ENCODE measurements at places on chromosomes 12 and 14. TPM values are rescaled to one million over a fixed set of nuclear protein-coding genes. Genes with fewer than 3 reads are reported as not detected.

The SLC5A8 gene
- 0.04 TPM for total RNA-seq

The SSPN gene
- 94.0 TPM for total RNA-seq

The ADSS1 gene
- total RNA-seq, result 42.3 TPM

DNA sequence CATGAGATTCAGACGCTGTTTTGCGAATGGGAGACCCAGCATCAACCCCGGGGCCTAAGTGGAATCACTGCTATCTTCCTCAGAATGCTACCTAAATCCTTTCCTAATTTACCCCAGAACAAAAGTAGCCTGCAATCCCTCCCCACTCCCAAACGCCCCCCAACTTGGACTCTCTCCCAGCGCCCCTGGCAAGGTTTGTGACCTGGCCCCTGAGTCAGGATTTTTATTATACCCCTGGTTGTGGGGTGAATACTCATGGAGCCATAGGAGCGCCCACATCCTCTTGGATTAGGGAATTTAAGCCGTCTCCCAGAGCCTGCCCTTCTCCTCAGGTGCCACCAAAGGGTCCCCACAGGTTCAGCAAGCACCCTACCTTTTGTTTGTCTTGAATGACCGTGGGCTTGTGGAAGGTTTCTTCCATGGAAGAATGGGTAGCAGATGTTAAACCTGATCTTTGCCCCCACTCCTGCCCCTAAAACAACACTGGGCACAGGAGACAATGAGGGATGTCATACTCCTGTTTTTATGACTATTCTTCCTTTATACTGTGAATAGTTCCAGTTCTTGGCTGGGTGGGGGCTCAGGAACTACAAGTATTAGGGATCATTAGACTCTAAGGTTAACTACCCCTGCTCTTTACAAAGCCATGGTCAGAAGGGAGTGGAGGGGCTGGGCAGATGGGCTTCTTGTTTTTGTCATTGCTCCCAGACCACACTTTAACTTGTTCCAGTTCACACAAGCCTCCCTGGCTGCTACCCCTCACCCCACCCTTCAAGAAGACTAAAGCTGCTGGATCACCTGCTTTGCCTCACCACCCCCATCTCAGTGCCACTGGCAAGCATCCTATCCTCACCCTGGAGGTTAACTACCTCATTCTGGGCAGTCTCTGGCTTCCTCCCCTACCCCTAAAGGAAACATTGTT, 630 bp downstream of the MYL6B start:
- H3K4me1 ChIP-seq, result peaks cover 51% of the 10 kb centered on the region
- H3K27ac ChIP-seq, result peak overlapping the region; percentile 89
- H3K4me3 ChIP-seq, result peak overlapping the region; percentile 67

DNA sequence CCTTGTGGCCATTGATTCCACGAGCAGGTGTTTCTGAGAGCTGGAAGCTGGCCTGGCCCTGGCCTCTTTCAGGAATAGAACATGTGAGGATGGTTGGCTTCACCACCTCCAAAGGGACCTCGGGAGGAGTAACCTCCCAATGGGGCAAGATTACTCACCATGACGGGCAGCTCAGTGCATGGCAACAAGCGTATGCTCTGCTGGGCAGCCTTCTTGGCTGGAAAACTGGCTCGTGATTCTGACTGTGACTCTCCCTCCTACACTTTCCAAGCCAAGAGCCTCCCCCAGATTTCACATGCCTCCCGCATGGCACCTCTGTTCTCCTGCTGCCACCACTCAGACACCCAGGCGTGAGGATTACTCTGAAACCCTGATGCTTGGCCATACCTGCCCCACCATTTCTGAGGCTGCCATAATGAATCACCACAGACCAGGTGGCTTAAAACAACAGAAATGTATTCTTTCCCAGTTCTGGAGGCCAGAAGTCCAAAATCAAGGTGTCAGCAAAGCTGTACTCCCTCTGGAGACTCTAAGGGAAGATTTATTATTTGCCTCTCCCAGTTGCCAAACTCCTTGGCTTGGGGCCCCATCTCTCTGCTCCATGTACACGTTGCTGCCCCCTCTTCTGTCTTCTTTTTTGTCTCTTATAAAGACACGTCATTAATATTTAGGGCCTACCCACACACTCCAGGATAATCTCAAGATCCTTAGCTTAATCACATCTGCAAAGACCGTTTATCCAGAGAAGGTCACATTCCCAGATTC, 215.9 kb downstream of the CHST11 start:
- peak; percentile 27 for DNase-seq
- H3K4me1 ChIP-seq, result peaks cover 58% of the 10 kb centered on the region
- no peaks in the 10 kb centered on the region for H3K36me3 ChIP-seq
- no peak overlapping the region for H3K4me3 ChIP-seq

- H3K4me3 ChIP-seq, result no peak overlapping the region
- DNase-seq, result no peak
- no peaks in the 10 kb centered on the region for H3K27me3 ChIP-seq
- no peak overlapping the region for H3K27ac ChIP-seq
- no peaks in the 10 kb centered on the region for H3K36me3 ChIP-seq
- no peaks in the 10 kb centered on the region for H3K4me1 ChIP-seq
These were observed 33.6 kb downstream of the KCNH5 start for GRCh38 chr14:63011623-63012022.

DNA sequence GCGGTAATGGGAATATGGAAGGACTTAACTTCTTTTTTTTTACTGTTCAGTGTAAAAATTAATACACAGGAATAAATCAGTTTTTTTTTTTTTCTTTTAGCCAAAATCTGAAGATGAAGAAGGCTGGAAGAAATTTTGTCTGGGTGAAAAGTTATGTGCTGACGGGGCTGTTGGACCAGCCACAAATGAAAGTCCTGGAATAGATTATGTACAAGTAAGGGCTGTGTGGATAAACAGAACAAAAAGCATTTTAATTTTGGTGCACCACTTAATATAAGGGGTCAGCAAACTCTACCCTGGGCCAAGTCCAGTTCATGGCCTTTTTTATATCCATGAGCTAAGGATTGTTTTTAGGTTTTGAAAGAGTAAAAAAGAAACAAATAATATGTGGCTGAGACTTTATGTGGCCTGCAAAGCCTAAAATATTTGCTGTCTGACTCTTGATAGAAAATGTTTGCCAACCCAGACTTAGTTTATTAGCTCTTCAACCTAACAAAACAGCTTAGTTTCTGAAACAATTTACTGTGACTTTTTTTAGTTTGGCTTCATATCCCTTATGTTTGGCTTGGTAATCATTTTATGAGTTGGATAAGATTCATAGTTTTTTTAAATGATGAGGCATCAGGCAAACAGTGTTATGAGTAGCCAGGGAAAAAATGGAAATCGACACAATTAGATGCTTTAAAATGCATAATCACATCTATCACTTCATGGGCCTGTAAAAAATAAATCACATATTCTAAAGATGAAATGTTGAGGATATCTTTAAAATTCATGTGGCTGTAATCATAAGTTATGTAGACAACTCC, 8.4 kb downstream of the GEMIN2 start:
- H3K27ac ChIP-seq, result no peak overlapping the region
- peaks cover 27% of the 10 kb centered on the region for H3K36me3 ChIP-seq
- no peaks in the 10 kb centered on the region for H3K4me1 ChIP-seq

GRCh38 chr14:60090864-60091519, 731 bp upstream of the PCNX4 start:
- H3K4me3 ChIP-seq, result peak overlapping the region; percentile 95
- H3K4me1 ChIP-seq, result peaks cover 12% of the 10 kb centered on the region
- H3K27me3 ChIP-seq, result peaks cover 2% of the 10 kb centered on the region
- peak overlapping the region; percentile 99 for H3K27ac ChIP-seq
- peak; percentile 85 for DNase-seq
- H3K36me3 ChIP-seq, result no peaks in the 10 kb centered on the region

DNA sequence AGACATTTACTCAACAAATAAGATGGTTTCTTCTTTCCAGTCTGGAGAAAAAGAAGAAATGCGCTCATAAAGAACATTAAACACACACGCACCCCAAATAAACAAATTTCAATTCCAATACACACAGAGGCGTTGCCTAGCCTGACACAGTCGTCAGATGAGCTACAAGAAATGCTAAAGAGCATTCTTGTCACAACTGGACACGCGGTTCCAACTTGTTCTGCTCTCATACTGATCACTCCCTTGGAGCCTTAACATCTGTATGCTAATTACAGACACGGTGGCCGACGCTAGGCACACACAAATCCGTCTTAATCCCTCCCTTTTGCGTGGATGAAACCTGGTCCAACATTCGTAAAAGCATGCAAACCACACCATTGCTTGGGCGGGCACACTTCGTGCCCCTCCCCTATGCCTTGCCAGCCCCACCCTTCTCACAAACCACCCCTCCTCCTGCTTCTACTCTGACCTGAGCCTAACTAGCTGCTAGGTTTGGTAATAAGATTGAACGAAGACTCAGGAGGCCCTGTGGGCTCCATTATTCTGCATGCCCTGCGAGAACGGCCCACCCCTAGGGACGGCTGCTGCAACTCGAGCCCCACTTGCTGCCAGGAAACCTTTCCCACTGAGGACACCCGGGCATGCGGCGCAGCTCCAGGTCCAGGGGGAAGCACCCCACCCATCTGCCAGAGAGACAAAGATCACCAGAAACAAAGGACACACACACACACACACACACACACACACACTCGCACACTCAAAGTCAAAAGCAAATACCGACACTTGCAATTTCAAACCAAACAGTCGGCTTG, 1.2 kb downstream of the KCNK10 start:
- no peak for DNase-seq
- H3K27me3 ChIP-seq, result peaks cover 58% of the 10 kb centered on the region
- H3K36me3 ChIP-seq, result no peaks in the 10 kb centered on the region
- H3K27ac ChIP-seq, result no peak overlapping the region
- no peak overlapping the region for H3K4me3 ChIP-seq
- peaks cover 19% of the 10 kb centered on the region for H3K4me1 ChIP-seq

- H3K27ac ChIP-seq, result no peak overlapping the region
- H3K4me3 ChIP-seq, result no peak overlapping the region
- H3K4me1 ChIP-seq, result no peaks in the 10 kb centered on the region
- peaks cover 9% of the 10 kb centered on the region for H3K27me3 ChIP-seq
- DNase-seq, result peak; percentile 68
- no peaks in the 10 kb centered on the region for H3K36me3 ChIP-seq
These were observed 8.0 kb upstream of the TMEM132C start for GRCh38 chr12:128258866-128259555.

GRCh38 chr12:116880213-116880816, 926 bp downstream of the HRK start:
- H3K4me1 ChIP-seq, result peaks cover 54% of the 10 kb centered on the region
- no peak overlapping the region for H3K27ac ChIP-seq
- peaks cover 81% of the 10 kb centered on the region for H3K27me3 ChIP-seq
- DNase-seq, result no peak

DNA sequence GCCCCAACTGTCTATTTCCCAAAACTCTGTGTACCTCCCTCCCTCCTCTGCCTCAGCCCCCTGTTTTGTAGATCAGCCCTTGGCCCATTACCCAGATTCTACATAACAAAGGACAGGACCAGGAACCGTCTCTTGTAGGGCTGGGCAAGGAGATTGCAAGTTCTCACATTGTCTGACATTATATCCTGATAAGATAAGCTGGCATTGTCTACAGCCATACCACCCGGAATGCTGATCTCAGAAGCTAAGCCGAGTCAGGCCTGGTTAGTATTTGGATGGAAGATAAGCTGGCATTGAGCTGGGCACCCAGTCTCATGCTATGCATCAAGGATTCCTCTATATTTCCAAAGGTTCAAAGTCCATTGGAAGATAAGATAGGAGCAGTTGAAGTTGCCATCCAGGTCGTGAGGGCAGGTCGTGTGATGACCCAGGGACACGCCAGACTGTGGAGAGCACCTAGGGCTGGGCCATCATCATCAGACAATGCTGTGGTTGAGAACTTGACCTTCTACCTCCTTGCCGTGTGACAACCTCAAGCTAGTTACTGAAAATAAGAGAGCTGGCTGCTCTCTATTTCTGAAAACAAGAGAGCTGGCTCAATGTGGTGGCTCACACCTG, 29.5 kb downstream of the PHETA1 start:
- no peak overlapping the region for H3K4me3 ChIP-seq
- H3K27ac ChIP-seq, result no peak overlapping the region
- DNase-seq, result no peak
- H3K27me3 ChIP-seq, result peaks cover 2% of the 10 kb centered on the region
- no peaks in the 10 kb centered on the region for H3K4me1 ChIP-seq

GRCh38 chr14:95026851-95027463, 130.4 kb downstream of the DICER1 start:
- no peak overlapping the region for H3K4me3 ChIP-seq
- no peak overlapping the region for H3K27ac ChIP-seq
- no peaks in the 10 kb centered on the region for H3K27me3 ChIP-seq
- no peaks in the 10 kb centered on the region for H3K4me1 ChIP-seq
- no peaks in the 10 kb centered on the region for H3K36me3 ChIP-seq

- H3K4me1 ChIP-seq, result no peaks in the 10 kb centered on the region
- H3K36me3 ChIP-seq, result peaks cover 45% of the 10 kb centered on the region
- no peaks in the 10 kb centered on the region for H3K27me3 ChIP-seq
- H3K4me3 ChIP-seq, result no peak overlapping the region
- no peak overlapping the region for H3K27ac ChIP-seq
These were observed 79.5 kb downstream of the APAF1 start for GRCh38 chr12:98724384-98725155.

DNA sequence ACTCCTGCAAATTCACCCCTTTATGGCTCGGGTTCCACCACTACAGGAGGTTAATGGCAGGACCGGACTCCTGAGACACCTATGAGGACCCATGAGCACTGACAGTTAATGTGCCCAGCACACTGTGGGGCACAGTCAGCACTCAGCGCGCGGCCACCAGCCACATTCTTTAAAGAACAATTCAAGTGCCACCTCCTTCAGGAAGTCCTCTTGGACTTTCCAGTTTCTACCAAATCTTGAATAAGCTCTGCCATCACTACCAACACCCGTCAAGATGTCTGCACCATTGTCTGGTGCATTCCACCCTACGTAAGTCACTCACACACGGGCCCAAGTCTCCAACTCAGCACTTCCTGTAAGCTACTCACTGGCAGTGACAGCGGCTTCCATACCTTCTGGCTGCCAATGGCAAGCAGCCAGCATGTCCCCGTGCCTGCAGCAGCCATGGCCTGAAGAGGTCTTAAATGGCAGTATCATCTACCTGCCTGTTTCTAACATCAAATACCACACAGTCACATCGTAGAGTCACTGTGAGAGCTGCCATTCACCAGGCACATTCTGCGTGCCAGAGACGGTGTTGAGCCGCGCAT, 48.5 kb downstream of the CDC42BPB start:
- H3K27ac ChIP-seq, result peak overlapping the region; percentile 66
- H3K4me3 ChIP-seq, result no peak overlapping the region
- H3K4me1 ChIP-seq, result peaks cover 12% of the 10 kb centered on the region
- no peaks in the 10 kb centered on the region for H3K27me3 ChIP-seq

- H3K27me3 ChIP-seq, result no peaks in the 10 kb centered on the region
- peaks cover 9% of the 10 kb centered on the region for H3K4me1 ChIP-seq
- H3K27ac ChIP-seq, result no peak overlapping the region
- no peaks in the 10 kb centered on the region for H3K36me3 ChIP-seq
These were observed 2.4 kb upstream of the RNF34 start for GRCh38 chr12:121397521-121397920.

Data from muscle of leg (tissue), 16 donors.